ENCODE measurements at places on chromosomes 7 and 10.
A peak's percentile ranks its signal among the peaks of the same experiment; 100 is the strongest.

DNA sequence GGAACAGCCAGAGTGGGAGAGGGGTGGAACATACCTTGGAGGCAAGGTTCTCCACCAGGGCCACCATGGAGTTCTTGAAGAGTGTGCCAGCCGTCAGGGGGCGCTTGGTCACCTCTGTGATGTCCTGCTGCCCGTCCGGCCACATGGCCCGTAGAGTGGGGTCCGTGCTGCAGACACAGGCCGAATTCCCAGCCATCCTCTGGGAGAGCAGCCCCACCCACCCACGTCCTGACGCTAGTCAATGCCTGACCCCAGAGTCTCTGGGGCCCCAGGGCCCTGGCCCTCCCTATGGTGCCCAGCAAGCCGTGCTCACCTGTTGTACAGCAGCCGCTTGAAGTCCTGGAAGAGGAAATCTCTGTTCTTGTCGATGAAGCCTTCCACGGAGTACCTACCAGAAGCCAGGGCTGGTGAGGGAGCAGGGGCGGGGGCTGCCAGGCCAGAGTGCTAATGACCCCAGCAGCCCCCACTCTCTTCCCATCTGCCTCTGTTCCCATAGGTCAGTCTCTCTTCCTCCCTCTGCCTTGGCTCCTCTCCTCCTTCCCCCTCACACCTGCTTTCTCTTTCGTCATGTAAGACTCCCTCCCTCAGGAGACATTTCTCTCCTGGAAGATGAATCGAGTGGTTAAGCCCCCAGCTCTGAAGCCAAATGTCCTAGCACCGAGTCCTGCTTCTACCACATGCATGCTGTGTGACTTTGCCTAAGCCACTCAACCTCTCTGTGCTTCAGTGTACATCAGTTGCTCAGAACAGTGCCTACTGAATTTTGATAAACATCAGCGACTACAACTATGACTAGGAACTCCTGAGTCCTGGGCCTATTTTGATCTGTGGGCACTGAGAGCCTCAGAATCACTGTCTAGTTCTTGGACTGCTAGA lies 11.0 kb downstream of the MYO1G start:
- DNase-seq, result no peak

GRCh38 chr7:70298780-70299471 lies 700.7 kb downstream of the AUTS2 start:
- peak; percentile 71 for DNase-seq

DNA sequence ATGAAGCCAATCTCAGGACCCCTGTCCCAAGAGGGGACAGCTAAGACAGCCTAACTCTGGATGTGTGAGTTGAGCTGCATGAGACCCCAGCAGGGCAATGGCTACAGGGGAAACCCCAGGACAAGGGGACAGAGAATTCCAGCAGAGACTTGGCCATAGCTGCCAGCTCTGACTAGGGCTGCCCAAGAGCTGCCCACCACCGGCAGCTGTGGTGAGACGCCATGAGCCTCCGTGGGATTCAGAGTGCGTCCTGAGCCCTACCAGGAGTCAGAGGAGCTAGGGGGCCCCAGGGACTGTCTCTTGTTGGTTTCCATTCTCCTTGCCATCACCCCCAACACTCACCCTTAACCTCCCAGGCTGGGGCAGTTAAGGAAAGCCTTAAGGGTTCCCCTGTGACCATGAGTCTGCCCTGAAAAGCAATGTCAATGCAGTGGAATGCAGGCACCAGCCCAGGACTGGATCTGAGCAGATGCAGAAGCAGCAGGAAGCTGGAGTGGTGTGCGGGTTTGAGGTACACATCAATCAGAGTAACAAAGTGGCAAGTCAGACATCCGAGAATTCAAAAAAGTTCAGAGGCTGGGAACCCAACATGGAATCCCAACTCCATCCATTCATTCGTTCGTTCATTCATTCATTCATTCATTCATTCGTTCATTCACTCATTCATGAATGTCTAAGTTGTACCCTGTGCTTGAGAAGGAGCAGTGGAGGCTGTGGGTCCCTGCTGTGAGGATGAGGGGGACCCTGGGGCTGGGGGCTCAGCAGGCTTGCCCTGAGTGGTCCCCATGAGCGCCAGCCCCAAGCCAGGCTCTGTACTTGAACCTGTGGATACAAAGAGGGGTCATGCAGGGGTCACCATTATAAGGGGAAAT lies 52.9 kb downstream of the C10orf120 start:
- no peak for DNase-seq

GRCh38 chr10:126263006-126263676 lies 125.1 kb downstream of the ADAM12 start:
- no peak for DNase-seq

- no peak for DNase-seq
These were observed 32.1 kb downstream of the LOXL4 start for GRCh38 chr10:98235846-98236245.

- DNase-seq, result no peak
These were observed at the start of gene CRHR2 for GRCh38 chr7:30682212-30683083. Gene CRHR2, minus strand, starts transcription at chr7:30682456. Its CDS starts 176 bp downstream, at chr7:30682280.

DNA sequence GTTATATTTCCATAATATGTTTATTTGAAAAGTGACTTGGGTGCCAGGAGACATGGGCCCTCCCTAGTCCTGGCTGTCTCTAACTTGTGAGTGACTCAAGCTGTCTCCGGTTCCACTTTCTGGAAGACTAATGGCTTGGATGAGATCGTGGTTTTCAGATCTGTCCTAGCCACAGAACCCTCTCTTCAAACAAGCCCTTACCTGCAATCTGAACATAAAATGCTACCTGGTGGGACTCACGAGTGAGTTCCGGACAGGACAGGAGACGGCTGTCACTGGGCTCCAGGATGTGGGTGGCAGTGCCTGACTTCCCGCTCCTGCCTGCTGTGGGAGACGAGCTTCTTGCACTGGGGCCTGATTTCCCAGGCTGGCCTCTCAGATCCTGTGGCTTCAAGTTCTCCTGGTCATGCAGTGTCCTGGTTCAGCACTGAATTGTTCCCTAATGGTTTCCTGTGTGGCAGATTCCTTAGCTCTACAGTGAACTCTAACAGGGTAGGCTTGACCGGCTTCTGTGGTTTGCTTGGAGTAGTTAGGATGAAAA lies 26.0 kb upstream of the PFKFB3 start:
- no peak for DNase-seq

DNA sequence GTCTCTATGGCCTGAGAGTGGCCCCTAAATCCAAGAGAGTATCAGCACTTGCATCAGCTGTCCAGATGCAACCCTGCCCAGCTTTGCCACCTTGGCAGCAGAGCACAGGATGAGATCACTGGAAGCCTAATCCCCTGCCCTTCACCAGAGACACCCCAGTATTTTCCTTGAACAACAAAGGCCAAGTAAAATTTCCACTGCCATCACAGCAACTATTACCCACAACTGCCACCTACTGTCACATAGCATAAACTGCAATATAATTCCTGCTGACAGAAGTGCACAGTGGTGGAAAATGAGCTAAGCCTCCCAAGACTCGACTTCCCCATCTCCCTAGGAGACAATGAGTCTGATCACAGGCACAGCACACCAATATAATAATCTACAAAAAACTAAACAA lies 462.8 kb upstream of the ZWINT start:
- peak; percentile 1 for DNase-seq

DNA sequence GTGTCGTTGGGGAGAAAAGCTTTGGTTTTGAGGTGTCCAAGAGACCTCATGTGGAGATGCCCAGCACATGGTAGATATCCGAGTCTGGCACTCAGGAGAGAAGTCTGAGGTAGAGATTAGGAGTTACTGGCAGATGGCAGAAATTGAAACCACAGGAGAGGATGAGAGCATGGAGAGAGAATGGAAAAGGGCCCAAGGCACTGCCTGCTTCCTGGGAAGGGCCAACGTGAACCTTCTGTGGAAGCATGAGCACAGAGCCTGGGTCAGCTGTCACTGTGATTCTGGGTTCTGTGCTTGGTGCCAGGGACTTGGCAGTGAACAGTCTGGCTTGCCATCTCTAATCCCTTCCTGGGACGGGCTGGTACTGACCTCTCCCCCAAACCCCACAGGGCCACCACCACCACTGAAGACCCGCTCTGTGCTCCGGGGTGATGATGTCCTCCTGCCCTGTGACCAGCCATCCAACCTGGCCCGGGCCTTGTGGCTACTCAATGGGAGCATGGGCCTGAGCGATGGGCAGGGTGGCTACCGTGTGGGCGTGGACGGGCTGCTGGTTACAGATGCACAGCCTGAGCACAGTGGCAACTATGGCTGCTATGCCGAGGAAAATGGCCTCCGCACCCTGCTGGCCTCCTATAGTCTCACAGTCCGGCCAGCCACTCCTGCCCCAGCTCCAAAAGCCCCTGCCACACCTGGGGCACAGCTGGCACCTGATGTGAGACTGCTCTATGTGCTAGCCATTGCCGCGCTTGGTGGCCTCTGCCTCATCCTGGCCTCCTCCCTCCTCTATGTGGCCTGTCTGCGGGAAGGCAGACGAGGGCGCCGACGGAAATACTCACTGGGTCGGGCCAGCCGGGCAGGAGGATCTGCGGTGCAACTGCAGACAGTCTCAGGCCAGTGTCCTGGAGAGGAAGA lies 4.1 kb downstream of the MRPL43 start:
- no peak for DNase-seq

- peak; percentile 28 for DNase-seq
These were observed 98.4 kb upstream of the HABP2 start for GRCh38 chr10:113454341-113455061.

DNA sequence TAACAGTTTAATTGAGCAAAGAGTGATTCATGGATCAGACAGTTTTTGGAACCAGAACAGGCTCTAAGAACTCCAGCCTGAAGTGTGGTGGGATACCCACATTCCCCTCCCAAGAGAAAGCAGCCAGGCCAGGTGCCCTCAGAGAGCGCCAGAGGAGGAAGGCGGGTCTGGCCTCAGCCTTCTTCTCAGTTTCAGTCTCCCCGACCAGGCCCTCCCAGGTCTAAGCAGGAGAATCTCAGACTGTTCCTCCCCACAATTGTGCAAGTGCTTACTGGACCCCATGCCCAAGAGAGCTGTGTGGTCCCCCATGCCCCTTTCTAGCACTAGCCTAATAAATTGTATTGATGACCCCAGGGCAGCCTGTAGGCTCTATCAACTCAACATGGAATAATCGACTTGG lies 25.6 kb downstream of the PPIF start:
- DNase-seq, result no peak

DNA sequence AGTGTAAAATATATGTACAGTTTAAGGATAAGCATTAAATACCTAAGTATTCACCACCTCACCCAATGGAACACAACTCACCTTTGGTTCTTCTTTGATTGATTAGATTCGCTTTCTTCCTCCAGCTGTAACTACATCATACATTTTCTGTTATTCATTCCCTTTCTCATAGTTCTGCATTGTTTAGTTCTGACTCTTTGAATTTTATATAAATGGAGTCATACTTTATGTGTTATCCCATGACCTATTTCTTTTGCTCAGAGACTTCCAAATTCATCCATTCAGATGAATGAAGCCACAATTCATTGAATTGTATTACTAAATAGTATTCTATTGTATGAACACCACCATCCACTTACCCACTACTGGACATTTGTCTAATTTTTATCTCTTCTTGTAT lies 12.3 kb downstream of the THNSL1 start:
- DNase-seq, result no peak

- no peak for DNase-seq
These were observed 1.5 kb upstream of the SHH start for GRCh38 chr7:155813546-155814315.
